ENCODE measurements at places on chromosomes 4 and X. TPM values are rescaled to one million over a fixed set of nuclear protein-coding genes. Genes with fewer than 3 reads are reported as not detected.
A peak's percentile ranks its signal among the peaks of the same experiment; 100 is the strongest.

Gene PRSS12
- not detected for total RNA-seq

DNA sequence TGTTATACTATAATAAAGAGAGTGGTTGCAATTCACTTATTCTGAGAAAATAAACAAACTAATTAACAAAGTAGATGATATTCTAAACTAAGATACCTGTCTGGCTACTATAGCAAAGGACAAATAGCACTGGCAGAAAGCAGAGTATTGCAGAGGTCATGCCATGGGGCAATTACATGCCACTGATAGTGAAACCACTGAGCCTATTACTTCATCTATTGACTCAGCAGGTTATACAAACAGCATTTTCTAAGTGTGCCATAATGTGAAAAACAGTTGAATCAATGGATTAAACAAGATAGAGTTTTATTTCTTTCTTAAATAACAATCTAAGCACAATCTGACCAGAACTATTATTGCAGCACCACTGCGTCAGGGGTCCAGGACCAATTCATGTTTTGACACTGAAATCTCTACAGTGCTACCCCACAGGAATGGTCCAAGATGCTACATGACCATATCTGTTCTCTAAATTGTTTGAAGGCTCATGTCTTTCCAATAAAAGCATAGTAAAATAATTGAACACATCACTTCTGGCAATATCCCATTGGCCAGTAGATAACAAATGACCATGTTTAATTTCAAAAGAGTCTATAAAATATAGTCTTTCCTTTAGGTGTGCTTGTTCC lies 389.5 kb upstream of the GRID2 start:
- no peak for DNase-seq
- no peak overlapping the region for H3K4me3 ChIP-seq
- no peak overlapping the region for H3K27ac ChIP-seq
- no peaks in the 10 kb centered on the region for H3K36me3 ChIP-seq
- no peaks in the 10 kb centered on the region for H3K4me1 ChIP-seq

- H3K27ac ChIP-seq, result no peak overlapping the region
- H3K4me1 ChIP-seq, result no peaks in the 10 kb centered on the region
- H3K36me3 ChIP-seq, result no peaks in the 10 kb centered on the region
- DNase-seq, result no peak
- H3K4me3 ChIP-seq, result no peak overlapping the region
- H3K27me3 ChIP-seq, result no peaks in the 10 kb centered on the region
These were observed 97.8 kb downstream of the PPP2R2C start for GRCh38 chr4:6374575-6374974.

DNA sequence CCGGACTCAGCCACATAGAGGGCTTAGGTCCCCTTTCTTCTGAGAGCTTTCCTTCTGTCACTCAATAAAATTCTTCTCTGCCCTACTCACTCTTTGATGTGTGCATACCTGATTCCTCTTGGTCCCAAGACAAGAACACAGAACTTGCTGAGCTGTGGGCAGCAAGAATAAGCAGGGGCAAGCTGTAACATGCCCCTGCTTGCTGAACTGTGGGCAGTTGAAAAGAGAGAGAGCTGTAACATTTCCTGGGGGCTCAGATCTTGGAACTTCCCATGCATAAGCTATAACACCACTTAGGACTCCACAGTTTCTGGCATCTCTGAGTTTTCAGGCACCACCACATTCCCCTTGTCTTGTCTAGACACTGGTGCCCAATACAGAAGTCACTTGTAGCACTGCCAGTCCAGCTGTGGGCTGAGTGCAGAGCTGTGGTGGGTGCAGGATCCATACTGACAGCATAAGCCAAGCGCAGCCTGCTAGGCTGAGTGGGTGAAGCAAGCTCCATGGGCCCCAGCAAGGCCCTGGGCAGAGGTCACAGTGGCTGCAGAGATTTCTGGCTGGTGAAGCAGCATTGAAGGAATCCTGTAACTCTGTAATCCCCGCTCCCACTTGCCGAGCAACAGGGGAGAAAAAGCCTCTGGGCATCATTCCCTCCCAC lies 241.2 kb downstream of the PCDH10 start:
- no peaks in the 10 kb centered on the region for H3K36me3 ChIP-seq
- no peaks in the 10 kb centered on the region for H3K4me1 ChIP-seq
- no peak overlapping the region for H3K4me3 ChIP-seq
- no peaks in the 10 kb centered on the region for H3K27me3 ChIP-seq
- DNase-seq, result no peak

GRCh38 chr4:94715726-94716125 lies 42.0 kb upstream of the BMPR1B start:
- no peaks in the 10 kb centered on the region for H3K27me3 ChIP-seq
- no peaks in the 10 kb centered on the region for H3K4me1 ChIP-seq
- no peaks in the 10 kb centered on the region for H3K36me3 ChIP-seq
- no peak for DNase-seq

GRCh38 chrX:54891573-54891972 lies 29.1 kb upstream of the TRO start:
- no peaks in the 10 kb centered on the region for H3K4me1 ChIP-seq
- H3K27me3 ChIP-seq, result peaks cover 3% of the 10 kb centered on the region
- H3K27ac ChIP-seq, result no peak overlapping the region
- DNase-seq, result peak; percentile 14
- H3K36me3 ChIP-seq, result no peaks in the 10 kb centered on the region

- no peaks in the 10 kb centered on the region for H3K27me3 ChIP-seq
- no peak overlapping the region for H3K27ac ChIP-seq
- no peaks in the 10 kb centered on the region for H3K36me3 ChIP-seq
These were observed 125.1 kb upstream of the PSAPL1 start for GRCh38 chr4:7559741-7560395.

DNA sequence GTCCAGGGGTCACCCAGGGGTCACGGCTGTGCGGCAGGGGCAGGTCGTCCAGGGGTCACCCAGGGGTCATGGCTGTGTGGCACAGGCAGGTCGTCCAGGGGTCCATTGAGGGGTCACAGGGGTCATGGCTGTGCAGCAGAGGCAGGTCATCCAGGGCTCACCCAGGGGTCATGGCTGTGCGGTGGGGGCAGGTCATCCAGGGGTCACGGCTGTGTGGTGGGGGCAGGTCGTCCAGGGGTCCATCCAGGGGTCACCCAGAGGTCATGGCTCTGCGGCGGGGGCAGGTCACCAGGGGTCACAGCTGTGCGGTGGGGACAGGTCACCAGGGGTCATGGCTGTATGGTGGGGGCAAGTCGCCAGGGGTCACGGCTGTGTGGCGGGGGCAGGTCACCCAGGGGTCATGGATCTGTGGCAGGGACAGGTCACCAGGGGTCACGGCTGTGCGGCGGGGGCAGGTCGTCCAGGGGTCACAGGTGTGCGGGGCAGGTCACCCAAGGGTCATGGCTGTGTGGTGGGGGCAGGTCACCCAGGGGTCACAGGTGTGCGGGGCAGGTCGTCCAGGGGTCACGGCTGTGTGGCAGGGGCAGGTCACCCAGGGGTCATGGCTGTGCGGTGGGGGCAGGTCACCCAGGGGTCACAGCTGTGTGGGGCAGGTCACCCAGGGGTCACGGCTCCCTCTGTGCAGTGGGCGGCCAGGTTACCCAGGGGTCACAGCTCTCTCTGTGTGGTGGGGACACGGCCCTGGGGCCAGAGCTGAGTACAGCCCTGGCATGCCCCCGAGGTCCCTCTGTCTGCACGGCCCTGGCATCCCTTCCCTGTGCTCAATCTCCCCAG lies 16.0 kb downstream of the ATP5ME start:
- no peaks in the 10 kb centered on the region for H3K27me3 ChIP-seq
- DNase-seq, result no peak
- H3K36me3 ChIP-seq, result no peaks in the 10 kb centered on the region
- no peak overlapping the region for H3K4me3 ChIP-seq

Gene FATE1
- total RNA-seq, result not detected

- H3K36me3 ChIP-seq, result no peaks in the 10 kb centered on the region
- no peak for DNase-seq
- no peaks in the 10 kb centered on the region for H3K27me3 ChIP-seq
- H3K4me3 ChIP-seq, result no peak overlapping the region
- H3K27ac ChIP-seq, result no peak overlapping the region
- H3K4me1 ChIP-seq, result no peaks in the 10 kb centered on the region
These were observed 262.7 kb downstream of the DHX15 start for GRCh38 chr4:24321616-24322015.

Gene TSPAN7
- not detected for total RNA-seq

Gene GYG2
- total RNA-seq, result not detected

DNA sequence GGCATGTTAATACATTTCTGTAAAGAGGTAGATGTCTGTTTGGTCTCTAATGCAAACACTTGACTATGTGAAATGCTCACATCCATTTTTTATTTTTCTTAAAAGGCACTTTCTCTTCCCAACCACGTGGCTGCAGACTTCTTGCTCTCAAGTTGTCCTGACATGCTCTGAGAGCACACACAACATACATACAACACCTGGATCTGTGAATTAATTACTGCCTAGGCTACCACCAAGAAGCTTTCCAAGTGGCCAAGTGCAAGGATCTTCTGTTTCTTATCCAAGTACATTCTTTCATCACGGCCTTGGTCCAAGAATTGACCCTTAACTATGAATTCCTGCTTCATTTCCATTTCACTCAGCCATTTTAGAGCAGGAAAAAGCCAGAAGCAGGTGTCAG lies 110.8 kb downstream of the SPRY1 start:
- H3K27me3 ChIP-seq, result peaks cover 2% of the 10 kb centered on the region
- no peak overlapping the region for H3K27ac ChIP-seq
- H3K4me3 ChIP-seq, result no peak overlapping the region
- no peak for DNase-seq
- H3K4me1 ChIP-seq, result no peaks in the 10 kb centered on the region

DNA sequence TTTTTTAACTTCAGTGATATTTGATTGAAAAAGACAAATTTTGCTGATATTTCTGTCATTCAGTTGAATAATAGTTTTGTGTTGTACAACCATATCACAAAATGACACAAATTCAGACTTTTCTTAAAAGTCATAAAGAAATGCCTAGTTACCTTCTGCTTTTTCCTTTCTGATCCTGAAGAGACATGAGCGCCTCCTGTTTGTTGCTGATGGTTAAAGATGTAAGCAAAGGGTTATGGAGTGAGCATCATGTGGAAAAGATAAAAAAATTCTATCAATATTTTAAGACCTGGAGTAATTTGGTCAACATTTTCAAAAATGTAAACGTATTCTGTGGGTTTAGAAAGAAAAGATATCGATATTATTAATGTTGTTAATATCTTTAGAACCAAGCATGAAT lies 669.9 kb upstream of the NR3C2 start:
- no peaks in the 10 kb centered on the region for H3K27me3 ChIP-seq
- no peaks in the 10 kb centered on the region for H3K4me1 ChIP-seq
- H3K4me3 ChIP-seq, result no peak overlapping the region
- no peak overlapping the region for H3K27ac ChIP-seq
- H3K36me3 ChIP-seq, result no peaks in the 10 kb centered on the region

GRCh38 chr4:1503583-1504471 lies 97.6 kb upstream of the NKX1-1 start:
- H3K27me3 ChIP-seq, result peaks cover 2% of the 10 kb centered on the region
- H3K36me3 ChIP-seq, result no peaks in the 10 kb centered on the region
- H3K4me3 ChIP-seq, result no peak overlapping the region
- H3K4me1 ChIP-seq, result no peaks in the 10 kb centered on the region
- DNase-seq, result no peak
- H3K27ac ChIP-seq, result no peak overlapping the region

- no peak overlapping the region for H3K4me3 ChIP-seq
- H3K27me3 ChIP-seq, result no peaks in the 10 kb centered on the region
- DNase-seq, result no peak
- no peaks in the 10 kb centered on the region for H3K4me1 ChIP-seq
- no peak overlapping the region for H3K27ac ChIP-seq
- H3K36me3 ChIP-seq, result no peaks in the 10 kb centered on the region
These were observed 6.8 kb upstream of the CHIC1 start for GRCh38 chrX:73556159-73556558.

GRCh38 chr4:20195071-20195885 lies 56.4 kb upstream of the SLIT2 start:
- H3K27ac ChIP-seq, result no peak overlapping the region
- H3K36me3 ChIP-seq, result no peaks in the 10 kb centered on the region
- H3K27me3 ChIP-seq, result no peaks in the 10 kb centered on the region
- no peak overlapping the region for H3K4me3 ChIP-seq

DNA sequence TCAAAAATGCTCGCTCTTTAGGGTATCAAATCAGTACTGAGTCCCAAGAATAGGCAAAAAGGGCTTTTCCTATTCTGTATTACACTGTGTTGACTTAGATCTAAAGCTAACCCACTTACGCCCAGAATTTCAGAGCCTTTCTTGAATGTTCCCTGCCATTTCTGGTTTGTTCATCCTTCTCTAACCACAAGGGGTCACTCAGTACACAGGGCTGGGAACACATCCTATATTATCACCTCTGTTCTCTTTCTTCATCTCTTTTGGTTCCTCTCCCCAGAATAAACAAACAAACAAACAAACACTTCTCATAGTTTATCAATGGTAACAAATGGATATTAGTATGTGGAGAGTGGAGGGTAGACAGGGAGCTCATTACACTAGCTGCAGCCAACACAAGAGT lies 25.5 kb upstream of the MORC4 start:
- no peaks in the 10 kb centered on the region for H3K4me1 ChIP-seq
- no peak overlapping the region for H3K27ac ChIP-seq
- no peaks in the 10 kb centered on the region for H3K27me3 ChIP-seq
- no peaks in the 10 kb centered on the region for H3K36me3 ChIP-seq
- H3K4me3 ChIP-seq, result no peak overlapping the region

DNA sequence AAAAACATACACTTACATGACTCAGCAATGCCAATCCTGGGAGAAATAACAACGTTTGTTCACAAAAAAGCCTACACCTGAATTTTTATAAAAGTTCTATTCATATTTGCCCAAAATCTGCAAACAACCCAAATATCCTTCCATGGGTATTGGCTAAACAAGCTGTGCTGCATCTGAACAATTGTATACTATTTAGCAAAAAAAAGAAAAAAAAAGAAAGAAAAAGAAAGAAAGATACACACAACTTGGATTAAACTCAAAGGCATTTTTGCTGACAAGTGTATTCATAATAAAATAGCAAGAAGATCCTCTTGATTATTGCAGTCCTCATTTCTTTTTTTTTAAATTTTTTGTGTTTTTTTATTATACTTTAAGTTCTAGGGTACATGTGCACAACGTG lies 24.5 kb upstream of the MAGEA3 start:
- H3K36me3 ChIP-seq, result no peaks in the 10 kb centered on the region
- no peak overlapping the region for H3K27ac ChIP-seq
- H3K4me1 ChIP-seq, result no peaks in the 10 kb centered on the region
- no peak overlapping the region for H3K4me3 ChIP-seq
- DNase-seq, result no peak

Gene MAGEA9B
- total RNA-seq, result not detected

Gene IL2RG
- total RNA-seq, result 213 TPM

Gene PHEX
- total RNA-seq, result 0.08 TPM

- no peaks in the 10 kb centered on the region for H3K36me3 ChIP-seq
- H3K4me1 ChIP-seq, result peaks cover 11% of the 10 kb centered on the region
- no peaks in the 10 kb centered on the region for H3K27me3 ChIP-seq
- DNase-seq, result no peak
- no peak overlapping the region for H3K4me3 ChIP-seq
These were observed 3.5 kb downstream of the HGFAC start for GRCh38 chr4:3445111-3445820.

DNA sequence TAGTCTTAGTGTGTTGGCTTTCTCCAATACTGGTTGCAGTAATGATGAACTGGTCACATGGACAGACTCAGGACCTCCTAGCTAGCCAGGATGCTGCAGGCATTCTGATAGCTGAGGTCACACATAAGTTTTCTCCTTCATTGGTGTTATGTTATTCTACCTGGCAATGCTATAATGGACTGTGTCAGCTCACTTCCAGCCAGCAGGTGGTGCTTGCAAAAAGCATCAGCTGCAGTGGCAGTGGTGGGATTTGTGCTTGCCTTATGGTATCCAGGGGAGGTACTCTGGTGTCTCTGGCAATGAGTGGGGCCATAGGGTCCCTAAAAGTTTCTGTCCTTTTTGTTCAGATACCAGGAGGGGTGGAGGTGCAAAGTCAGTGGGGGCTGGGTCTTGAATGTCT lies 33.6 kb downstream of the ZNF330 start:
- DNase-seq, result no peak
- no peaks in the 10 kb centered on the region for H3K36me3 ChIP-seq
- no peak overlapping the region for H3K27ac ChIP-seq
- H3K27me3 ChIP-seq, result peaks cover 6% of the 10 kb centered on the region
- H3K4me3 ChIP-seq, result no peak overlapping the region
